GF-D8 (cell line): ENCODE measurements at places on chromosomes 16 and 17.

DNA sequence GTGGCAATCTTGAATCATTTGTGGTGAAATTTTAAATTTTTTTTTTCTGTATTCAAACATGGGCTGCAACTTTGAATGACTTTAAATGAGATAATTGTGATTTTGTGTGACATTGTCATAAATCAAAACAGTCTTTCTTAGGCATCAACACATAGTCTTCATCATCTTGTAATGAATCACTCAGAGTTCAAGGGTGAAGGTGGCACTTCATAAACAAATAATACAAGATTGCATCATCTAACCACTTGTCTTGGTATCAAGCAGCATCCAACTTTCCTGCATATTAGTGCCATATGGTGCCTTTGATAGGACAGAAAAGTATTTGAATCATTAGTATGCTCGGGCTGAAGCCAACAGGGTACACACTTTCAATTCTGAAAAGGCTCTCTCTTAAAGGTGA lies 392.4 kb upstream of the GOT2 start:
- DNase-seq, result no peak

DNA sequence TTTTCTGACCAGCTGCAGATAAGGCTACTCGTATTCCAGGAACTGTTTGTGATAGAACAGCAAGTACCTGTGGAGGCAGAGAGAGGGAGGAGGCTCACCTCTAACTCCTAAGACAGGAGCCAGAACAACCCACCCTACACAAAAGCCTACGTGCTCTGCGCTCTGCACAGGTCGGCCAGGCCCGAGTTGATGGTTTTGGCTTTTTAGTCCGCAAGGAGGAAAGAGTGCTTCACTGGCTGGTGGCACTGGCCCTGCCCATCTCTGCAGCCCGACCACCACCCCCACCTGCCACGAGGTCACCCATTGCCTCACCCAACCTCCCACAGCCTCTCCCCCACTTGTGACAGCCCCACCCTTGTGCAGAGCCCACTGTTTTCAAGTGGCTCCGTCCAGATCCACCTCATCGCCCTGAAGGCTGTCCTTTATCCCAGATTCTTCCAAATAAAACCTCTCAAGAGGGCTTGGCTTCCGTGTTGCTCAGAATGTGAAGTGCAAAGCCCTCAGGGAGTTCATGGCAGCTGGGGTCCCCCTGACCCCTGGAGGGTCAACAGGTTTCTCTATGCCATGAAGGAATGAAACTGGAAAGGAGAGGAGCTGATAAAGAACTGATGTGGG lies 39.7 kb downstream of the USP22 start:
- DNase-seq, result no peak

- no peak for DNase-seq
Measured at GRCh38 chr17:30187573-30187972, 47.9 kb downstream of the SLC6A4 start.

GRCh38 chr17:69323806-69324205 lies 3.1 kb downstream of the ABCA5 start:
- DNase-seq, result no peak

DNA sequence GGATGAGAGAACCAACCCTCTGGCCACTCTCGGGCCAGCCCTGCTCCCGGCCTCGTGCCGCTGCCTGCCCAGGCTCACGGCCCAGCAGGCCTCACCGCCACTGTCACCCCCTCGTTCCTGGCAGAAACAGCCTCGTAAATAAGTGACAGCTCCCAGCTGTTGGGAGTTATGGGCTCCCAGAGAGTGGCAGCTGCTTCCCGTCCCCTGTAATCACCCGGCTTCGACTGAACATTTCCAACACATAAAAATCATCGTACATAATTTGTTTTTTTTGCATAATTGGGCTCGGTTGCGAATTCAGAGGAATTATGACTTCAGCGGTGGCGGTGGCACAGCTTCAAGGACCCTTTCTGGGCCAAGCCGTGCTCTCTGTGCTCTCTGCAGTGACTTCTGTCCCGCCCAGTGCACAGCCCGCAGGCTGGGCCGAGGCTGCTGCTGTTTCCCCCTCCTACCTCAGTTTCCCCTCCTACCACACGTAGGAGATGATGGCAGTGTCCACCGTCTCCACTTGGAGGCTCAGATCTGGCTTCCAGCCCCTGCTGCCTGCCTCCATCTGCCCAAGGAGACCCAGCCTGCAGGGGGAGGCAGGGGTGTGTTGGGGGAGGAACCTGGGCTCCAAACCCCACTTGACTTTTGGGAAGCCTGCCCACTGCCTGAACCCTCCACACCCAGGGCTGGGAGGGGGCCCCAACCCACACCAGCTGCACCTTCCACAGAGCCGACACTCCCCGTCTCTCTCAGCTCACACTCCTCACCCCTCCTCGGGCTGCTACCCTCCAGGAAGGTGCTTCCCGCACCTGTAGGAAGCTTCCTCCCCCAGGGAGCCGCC lies 84.9 kb downstream of the RTN4RL1 start:
- no peak for DNase-seq

DNA sequence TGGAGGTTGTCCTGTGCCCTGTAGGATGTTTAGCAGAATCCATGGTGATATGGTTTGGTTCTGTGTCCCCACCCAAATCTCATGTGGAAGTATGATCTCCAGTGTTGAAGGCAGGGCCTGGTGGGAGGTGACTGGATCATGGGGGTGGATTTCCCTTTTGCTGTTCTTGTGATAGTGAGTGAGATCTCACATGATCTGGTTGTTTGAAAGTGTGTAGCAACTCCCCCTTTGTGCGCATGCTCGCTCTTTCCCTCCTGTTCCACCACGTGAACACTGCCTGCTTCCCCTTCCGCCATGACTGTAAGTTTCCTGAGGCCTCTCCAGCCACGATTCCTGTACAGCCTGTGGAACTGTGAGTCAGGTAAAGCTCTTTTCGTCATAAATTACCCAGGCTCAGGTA lies 61.9 kb downstream of the ARHGAP17 start:
- no peak for DNase-seq

GRCh38 chr16:35730251-35730650 lies 2270.8 kb downstream of the TP53TG3F start:
- DNase-seq, result no peak

- DNase-seq, result no peak
Measured at GRCh38 chr16:56880685-56881084, 15.7 kb downstream of the SLC12A3 start.

DNA sequence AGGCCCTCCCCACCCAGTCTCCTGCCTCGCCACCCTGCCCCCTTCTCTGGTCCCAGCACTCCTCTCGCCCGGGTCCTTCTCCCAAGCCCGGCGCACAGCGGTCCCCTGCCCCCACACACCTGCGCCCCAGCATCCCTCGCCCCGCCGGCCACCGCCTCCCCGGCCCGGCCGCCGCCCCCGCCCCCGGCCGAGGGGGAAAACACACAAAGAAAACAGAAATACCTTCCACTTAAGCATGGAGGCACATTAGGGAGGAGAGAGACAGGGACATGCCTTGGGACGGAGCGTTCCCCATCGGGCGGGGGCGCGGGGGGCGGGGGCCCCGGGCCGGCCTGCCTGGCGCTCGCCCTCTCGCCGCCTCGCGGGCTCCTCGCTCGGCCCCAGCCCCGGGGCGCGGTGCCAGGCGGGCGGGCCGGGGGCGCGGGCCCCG lies 326 bp downstream of the SRCIN1 start:
- DNase-seq, result no peak

GRCh38 chr16:6573577-6573976 lies 759.1 kb upstream of the RBFOX1 start:
- no peak for DNase-seq

DNA sequence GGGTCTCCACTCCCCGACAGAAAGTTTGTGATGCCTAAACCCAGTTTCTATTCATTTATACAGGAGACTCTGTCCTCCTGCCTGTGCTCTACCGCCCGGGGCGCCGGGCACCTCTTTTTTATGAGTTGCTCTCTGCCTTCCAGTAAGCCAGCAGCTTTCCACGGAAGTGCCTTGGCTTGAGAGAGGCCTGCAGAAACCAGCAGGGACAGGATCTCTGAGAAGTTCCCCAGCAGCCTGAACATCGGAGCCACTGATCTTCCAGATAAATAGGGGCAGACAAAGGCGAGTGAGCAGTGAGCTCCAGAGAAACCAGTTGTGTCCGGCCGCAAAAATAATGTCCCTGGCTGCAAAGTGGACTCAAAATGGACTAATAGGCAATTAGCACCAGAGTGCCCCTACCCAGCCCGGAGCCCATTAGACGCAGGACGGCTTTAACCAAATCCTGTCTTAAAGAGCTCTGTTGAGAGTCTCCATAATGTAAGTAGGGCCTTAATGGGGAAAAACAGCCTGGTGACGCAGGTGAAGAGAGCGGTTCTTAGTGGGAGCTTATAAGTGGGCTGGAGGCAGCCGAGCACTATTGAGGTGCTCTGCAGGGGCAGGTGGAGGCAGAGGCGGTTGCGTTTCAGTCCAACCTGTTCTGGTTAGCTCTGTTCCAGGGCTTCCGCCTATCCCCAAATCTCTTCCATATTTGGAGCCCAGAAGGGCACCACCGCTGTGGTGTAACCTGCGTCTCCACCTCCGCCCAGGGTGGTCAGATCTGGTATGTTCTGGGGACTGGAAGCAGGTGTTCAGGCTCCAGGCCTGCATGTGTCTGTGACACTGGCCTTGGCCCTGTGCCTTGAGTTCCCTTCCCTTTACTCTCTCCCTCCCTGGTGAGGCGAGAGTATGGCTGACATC lies 74.1 kb downstream of the NT5M start:
- DNase-seq, result no peak

DNA sequence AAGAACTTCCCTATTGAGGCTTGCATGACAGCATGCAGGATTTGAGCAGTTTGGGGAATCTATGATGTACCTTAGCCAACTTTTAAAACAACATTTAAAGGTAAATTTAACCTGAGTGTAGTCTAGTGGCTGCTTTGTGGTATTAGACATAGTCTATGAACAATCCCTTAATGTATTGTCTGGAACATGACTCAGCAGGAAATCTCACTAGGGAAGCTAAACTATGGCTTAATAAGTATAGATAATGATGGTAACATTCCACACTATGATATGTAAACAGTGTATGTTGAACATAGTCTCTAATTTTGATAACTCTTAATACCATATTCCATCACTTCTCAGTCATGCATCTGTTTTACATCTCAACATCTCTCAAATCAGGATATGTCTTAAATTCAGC lies 52.1 kb upstream of the SLC12A3 start:
- peak; percentile 7 for DNase-seq

DNA sequence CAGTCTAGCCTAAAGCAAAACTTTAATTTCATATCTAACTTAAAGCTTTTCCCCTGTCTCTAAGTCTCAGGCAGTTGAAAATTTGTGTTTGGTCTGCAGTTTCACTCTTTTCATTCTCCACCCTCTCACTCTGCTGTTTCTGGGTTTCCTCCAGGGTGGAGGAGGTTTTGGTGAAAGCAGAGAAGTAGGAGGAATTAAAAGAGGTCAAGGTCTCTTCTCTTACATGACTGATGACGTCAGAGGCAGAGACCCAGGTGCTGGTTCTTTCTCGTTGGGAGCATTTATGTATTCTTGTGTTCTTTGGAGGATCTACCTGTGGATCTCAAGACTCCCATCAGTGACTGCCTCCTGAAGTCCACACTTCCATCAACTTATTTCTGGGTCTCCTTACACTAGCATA lies 2.4 kb upstream of the PSMD11 start:
- DNase-seq, result no peak

DNA sequence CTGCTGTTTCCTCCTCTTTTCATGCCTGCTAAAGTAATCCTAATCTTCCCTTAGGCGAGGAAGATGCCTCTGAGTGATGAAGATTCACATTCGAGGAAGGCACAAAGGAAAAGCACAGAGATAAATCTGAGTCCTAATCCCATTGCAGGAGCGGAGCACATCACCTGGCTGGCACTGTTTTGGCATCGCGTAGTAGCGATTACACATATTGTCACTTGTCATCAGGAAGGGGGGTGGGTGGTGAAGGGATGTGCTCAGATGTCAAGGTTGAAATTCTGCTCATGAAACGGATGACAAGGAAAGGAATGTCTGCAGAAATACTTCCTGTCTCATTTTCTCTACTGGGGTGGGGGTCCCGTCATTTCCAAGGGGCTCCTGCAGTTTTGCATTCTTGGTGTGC lies 363.1 kb upstream of the EEF2KMT start:
- DNase-seq, result no peak

DNA sequence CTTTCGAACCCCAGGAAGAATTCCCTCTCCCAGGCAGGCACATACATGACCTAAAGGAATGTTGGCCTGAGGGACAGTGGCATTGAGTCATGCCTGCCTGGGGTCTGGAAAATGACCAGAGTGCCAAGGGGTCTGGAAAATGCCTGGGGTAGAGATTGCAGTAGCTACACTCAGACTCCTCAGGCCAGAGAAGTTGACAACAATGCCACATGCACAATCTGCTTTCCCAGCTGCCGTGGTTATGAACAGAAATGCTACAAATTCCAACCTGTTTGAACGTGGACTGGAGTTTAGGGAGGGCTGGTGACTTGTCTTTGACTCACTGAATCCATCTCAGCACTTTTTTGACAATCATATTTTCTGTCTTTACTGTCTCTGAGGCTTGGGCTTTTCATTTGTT lies 250.0 kb downstream of the ABCC12 start:
- DNase-seq, result no peak

GRCh38 chr17:65457635-65458257 lies 103.7 kb downstream of the AXIN2 start:
- DNase-seq, result no peak

- no peak for DNase-seq
Measured at GRCh38 chr17:78655251-78655940, 78.2 kb upstream of the DNAH17 start.

DNA sequence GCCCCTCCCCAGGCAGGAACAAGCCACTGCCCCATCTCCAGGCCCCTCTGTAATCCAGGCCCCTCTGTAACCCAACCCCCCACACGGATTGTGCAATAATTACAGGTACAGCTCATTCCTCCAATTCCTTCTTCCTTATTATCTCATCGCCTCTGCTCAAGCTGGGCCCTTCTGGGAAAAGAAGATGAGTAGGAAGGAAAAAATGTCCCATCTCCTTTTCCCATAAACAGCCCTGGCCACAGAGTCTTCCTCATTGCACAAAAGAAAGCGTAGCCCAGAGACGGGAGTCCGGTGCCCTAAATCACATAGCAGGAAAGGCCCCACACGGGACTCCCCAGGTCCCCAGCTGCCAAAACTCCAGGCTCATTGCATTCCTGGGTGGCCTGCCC lies 3.6 kb upstream of the LITAFD start:
- no peak for DNase-seq

DNA sequence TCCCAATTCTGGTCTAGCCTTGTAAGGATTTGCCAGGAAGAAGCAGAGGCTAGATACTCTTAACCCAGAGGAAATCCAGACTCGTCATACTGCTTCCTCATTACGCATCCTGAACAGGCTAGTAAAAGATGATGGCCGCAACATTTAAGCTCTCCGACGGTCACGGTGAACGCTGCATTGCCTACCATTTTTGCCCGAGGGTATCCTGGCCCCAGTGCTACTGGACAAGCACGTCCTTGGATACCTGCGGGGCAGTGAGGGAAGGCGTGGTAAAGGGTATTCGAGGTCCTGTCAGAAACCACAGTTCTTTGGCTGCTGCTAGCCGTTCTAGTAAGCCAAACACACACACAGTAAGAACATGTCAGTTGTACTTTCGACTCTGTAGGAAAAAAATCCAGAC lies 36.6 kb downstream of the METTL16 start:
- no peak for DNase-seq

DNA sequence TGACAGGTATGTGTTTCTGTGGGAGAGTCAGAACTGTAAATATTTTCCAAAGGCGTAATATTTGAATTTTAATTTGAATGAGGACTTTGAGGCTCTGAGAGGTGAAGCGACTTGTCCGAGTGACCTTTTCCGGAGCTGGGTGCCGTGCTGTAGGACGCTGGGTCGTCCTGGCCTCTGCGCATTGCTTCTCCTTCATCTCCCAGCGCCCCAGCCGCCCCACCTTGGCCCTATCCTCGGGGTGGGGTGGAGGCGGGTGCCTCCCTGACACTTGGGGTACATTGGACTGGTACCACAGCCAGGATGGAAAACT lies 147.8 kb downstream of the SPECC1 start:
- no peak for DNase-seq

GRCh38 chr16:14302031-14302398 lies 230.9 kb downstream of the MRTFB start:
- peak; percentile 30 for DNase-seq
